ENCODE measurements at places on chromosomes 3 and 15. TPM values are rescaled to one million over a fixed set of nuclear protein-coding genes. Genes with fewer than 3 reads are reported as not detected.

PRR20G gene
- not detected for total RNA-seq

ADAMTSL3 gene
- total RNA-seq, result 0.10 TPM

UQCC5 gene
- not detected for total RNA-seq

GOLGA6L4 gene
- total RNA-seq, result not detected

FSD2 gene
- not detected for total RNA-seq

GABRR3 gene
- total RNA-seq, result not detected

ACTL6A gene
- 159 TPM for total RNA-seq

THAP10 gene
- total RNA-seq, result 5.6 TPM

B2M gene
- total RNA-seq, result 3,000 TPM

MINAR1 gene
- 0.52 TPM for total RNA-seq

EPHA6 gene
- total RNA-seq, result 0.30 TPM

LRRC2 gene
- total RNA-seq, result 0.10 TPM

MESP2 gene
- total RNA-seq, result not detected

SPTBN5 gene
- total RNA-seq, result 2.4 TPM

ECE2 gene
- not detected for total RNA-seq

RETNLB gene
- total RNA-seq, result not detected

LRRC3B gene
- not detected for total RNA-seq

ZCWPW2 gene
- not detected for total RNA-seq

SMAD3 gene
- 38.2 TPM for total RNA-seq

CADM2 gene
- total RNA-seq, result not detected

INSYN1 gene
- total RNA-seq, result 15.2 TPM

BOC gene
- 3.9 TPM for total RNA-seq

KNG1 gene
- total RNA-seq, result not detected

MORC1 gene
- not detected for total RNA-seq

DNAJA4 gene
- total RNA-seq, result not detected

Measured in MG63 (cell line).